ENCODE measurements at places on chromosomes 13 and 19.

DNA sequence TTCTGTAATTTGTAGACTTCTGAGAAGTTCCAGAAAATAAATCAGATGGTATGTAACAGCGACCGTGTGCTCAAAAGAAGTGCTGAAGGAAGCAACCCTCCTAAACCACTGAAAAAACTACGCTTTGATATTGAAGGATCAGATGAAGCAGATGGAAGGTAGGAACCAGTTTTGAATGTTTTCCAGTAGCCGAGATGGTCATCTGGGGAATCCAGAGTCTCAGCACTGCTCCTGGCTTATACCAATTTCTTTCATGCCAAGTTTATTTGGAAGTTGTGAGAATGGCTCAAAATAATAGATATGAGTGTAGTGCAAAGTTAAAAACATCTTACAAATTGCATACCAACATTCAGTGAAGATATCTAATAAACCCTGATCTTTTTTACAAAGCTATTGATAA is 56.2 kb downstream of the RCBTB2 start:
- no peak for DNase-seq

DNA sequence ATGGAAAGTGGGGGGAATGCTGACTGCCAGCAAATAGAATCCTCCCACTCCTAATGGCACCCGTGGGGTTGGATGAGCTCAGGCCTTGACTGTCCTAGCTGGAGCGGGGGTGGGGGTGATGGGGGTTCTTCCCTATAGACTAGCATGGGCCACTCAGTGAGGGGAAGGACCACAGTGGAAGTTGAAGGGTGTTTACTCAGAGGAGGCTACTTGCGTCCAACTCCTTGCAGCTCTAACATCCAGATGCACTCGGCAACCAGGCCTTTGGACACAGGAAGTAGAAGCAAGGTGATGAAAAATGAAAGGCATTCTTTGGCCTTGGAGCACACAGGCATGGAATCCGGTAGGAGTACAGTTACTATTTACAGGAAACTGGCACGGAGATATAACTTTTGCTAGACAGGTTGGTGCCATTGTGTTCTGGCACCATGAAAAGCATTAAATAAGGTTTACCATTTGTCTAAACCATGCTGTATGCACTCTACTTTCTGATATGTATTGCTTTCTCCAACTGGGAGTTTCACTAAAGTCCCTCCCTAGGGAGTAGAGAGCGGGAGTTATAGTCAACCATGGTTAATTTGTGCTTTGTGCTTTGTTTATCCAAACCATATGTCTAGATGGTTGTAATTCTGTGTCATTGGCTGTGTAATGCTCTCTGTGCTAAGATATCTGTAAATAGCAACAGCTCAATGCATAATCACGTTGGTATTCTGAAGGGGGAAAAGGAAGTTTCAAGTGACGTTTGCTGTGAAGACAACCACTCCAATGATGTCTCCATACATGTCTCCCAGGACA is 125.3 kb downstream of the TSHZ3 start:
- no peak for DNase-seq

DNA sequence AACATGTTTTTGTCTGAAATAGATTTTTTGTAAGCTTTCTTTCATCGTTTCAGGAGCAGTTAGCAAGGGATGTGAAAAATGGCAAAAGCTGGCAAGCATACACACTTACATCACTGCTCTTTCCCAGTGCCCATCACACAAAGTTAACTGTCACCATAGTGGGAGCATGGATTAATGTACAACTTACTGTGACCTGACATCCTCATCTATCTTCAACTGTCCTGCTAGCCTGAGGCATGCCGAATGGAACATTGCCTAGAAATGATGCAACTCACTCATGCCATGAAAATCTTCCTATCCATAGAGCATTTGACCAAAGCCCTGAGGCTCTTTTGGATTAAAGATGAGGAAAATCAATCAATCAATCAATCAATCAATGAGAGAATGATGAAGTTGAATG is 491.7 kb upstream of the SLC10A2 start:
- no peak for DNase-seq

- no peak for DNase-seq
Observed at GRCh38 chr13:46571189-46571908, 18.4 kb downstream of the LRCH1 start.

GRCh38 chr19:4035582-4035981 is 28.0 kb downstream of the PIAS4 start:
- no peak for DNase-seq
